ENCODE measurements at places on chromosomes 11 and 22.

- DNase-seq: no peak
Observed at GRCh38 chr22:45974498-45974897, 2.5 kb downstream of the WNT7B start.

DNA sequence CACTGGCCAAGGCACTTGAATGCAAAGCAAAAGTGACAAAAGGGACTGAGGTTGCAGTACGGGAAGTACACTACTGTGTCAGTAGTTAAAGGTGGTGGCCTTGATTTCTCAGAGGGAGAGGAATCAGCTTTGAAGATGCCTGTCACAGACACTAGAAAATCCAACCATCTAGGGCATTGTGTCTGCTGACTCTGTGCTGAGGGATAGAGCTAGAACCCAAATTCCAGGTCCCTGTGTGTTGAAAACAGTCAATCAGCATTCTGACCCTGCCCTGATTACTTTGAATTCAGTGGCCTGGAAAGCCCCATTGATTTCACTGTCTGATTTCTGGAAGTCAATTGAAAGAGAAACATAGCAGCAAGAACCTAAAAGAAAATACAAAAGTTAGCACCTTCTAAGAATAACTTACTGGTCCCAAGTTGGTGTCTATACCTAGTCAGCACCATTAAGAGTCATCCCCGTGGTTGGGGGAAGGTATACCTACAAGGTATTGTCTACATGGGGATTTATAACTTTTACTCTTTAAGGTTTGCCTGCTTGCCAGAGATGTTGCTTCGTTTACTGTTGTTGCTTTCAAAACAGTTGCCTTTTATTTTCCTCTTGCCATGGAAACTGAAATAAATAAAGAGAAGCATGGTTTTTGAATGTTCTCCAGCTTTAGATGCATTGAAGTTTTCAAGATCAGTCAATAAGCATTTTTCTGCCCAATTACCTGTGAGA is 97.3 kb downstream of the PDHX start:
- DNase-seq: no peak

GRCh38 chr11:71252770-71253730 is 673 bp upstream of the SHANK2 start:
- DNase-seq: no peak

DNA sequence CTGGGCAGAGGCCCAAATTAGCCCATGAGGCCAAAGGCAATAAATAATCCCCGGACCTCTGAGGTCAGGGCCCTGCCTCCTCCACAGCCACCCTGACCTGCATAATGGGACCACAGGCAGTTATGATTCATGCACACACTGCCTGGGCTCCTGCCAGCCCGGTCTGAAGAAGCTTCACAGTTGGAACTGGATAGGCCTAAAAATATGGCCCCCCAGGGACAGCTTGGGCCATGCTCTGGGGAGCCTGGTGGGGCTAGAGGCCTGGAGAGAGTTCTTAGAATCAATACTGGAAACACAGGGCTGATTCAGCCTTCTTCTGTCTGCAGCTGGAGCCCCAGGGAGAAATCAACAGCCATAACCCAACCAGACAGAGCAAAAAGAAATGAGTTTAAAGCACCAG is 112.8 kb upstream of the CADM1 start:
- DNase-seq: no peak

GRCh38 chr11:59785818-59786217 is 24.8 kb downstream of the MRPL16 start:
- DNase-seq: no peak
